Esophagus squamous epithelium (tissue), 5 donors: ENCODE measurements at places on chromosomes 6 and 20. TPM values are rescaled to one million over a fixed set of nuclear protein-coding genes. Genes with fewer than 3 reads are reported as not detected.

Gene TSBP1
- total RNA-seq, result not detected

Gene CLPSL1
- not detected for total RNA-seq

Gene SOX12
- 2.1 TPM for total RNA-seq

Gene STX16
- 49.2 TPM for total RNA-seq

Gene ENPP3
- total RNA-seq, result 0.22 TPM

Gene KAT14
- total RNA-seq, result 6.5 TPM

Gene NKAIN2
- total RNA-seq, result not detected

Gene SAMD3
- total RNA-seq, result 3.8 TPM

Gene TREML1
- total RNA-seq, result not detected

Gene RING1
- total RNA-seq, result 10.9 TPM

Gene PLAGL1
- 16.4 TPM for total RNA-seq

Gene MICAL1
- 11.9 TPM for total RNA-seq

Gene PRR18
- total RNA-seq, result not detected

Gene TENT5A
- 3.9 TPM for total RNA-seq

Gene FAM110A
- 23.1 TPM for total RNA-seq

DNA sequence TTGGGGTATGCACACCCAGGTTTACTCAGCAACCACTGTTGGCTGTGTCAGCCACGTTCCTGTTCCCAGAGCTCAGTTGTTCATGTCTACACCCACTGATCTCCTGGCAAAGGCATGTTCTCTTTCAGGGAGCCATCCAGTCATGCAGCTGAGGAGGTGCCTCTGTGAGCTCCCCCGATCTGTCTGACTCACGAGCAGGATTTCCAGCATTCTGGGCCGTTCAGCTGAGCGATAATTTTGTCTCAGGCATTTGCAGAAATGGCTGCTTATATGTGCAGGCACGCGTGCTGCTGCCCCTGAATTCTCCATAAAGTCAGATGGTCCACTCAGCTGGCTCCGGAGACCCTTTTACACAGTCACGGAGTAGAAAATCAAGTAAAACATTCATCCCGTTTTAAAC lies 78.4 kb upstream of the IYD start:
- H3K27ac ChIP-seq, result peak overlapping the region; percentile 63
- H3K4me1 ChIP-seq, result peaks cover 7% of the 10 kb centered on the region
- no peak overlapping the region for H3K4me3 ChIP-seq
- DNase-seq, result no peak
- H3K36me3 ChIP-seq, result no peaks in the 10 kb centered on the region

DNA sequence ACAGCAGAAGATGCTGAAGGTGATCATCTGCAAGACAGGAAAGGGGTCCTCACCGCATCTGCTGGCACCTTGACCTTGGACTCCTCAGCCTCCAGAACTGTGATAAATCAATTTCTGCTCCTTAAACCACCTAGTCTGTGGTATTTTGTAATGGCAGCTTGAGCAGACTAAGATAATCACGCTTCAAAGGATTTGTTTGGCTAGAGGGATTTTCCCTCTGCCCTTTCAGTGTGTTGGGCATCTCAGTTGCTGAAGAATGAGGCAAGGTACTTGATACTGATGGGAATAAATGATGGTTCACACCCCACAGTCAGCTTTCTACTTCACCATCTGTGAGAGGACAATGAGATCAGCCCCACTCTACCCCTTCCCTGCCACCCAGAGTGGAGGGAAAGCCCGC lies 60.2 kb downstream of the ADAT2 start:
- no peaks in the 10 kb centered on the region for H3K4me1 ChIP-seq
- no peak overlapping the region for H3K27ac ChIP-seq
- no peaks in the 10 kb centered on the region for H3K27me3 ChIP-seq
- DNase-seq, result no peak

- H3K4me3 ChIP-seq, result no peak overlapping the region
- H3K27ac ChIP-seq, result no peak overlapping the region
- H3K36me3 ChIP-seq, result no peaks in the 10 kb centered on the region
- no peak for DNase-seq
- H3K27me3 ChIP-seq, result no peaks in the 10 kb centered on the region
These were observed 172.2 kb upstream of the THBS2 start for GRCh38 chr6:169425628-169426370.

GRCh38 chr6:40393641-40394040 lies 193.5 kb downstream of the LRFN2 start:
- DNase-seq, result no peak
- peaks cover 54% of the 10 kb centered on the region for H3K4me1 ChIP-seq
- H3K36me3 ChIP-seq, result no peaks in the 10 kb centered on the region
- no peak overlapping the region for H3K4me3 ChIP-seq
- no peaks in the 10 kb centered on the region for H3K27me3 ChIP-seq

DNA sequence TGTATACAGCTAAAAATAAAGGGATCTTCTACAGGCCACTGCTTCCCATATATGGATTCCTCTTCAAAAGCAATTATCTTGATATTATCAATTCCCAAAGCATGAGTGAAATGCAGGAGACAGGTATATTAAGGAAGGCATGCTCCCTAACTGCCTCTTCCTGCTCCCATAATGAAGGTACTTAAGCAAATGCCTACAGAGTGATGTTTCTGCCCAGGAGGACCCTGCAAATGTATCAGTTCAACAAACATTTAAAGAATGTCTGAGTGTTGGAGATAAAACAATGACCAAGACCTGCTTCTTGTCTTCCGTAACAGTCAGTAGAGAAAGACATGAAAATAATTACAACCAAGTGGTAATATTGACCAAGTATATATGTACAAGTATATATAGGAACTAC lies 4.2 kb downstream of the UBE2J1 start:
- no peak overlapping the region for H3K4me3 ChIP-seq
- peaks cover 11% of the 10 kb centered on the region for H3K4me1 ChIP-seq
- H3K27ac ChIP-seq, result no peak overlapping the region
- H3K36me3 ChIP-seq, result no peaks in the 10 kb centered on the region

DNA sequence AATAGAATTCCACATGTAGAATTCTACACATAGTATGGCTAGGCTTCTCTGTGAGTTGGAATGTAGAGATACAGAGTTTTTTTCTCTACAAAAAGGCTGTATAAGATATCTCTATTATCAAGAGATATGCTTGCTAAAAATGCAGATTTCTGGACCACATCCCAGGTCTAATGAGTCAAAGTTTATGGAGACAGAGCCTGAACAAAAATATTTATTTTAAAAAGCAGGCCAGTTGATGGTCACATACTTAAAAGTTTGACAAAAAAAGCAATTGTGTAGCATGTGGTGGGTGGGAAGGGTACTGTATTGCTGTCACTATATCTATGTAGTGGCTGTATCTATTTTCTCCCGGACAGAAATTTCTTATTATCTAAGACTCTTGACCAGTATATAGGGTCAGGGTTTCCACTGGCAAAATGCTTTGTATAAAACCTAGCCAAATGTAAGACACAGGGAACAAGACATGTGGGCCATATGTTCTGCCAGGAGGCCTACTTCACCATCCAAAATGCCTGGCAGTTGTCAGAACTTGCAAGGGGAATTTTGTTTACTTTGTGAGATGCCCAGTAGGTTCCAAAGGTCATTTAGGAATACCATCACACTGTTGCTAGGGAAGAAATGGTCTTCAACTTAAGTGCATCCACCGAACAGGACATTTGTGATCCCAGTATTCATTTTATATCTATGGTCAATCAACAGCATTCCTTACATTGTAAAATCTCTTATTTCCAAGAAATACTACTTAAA lies 60.6 kb downstream of the SHPRH start:
- no peak overlapping the region for H3K4me3 ChIP-seq
- H3K36me3 ChIP-seq, result peaks cover 1% of the 10 kb centered on the region
- peaks cover 3% of the 10 kb centered on the region for H3K4me1 ChIP-seq

- H3K27ac ChIP-seq, result no peak overlapping the region
- H3K36me3 ChIP-seq, result no peaks in the 10 kb centered on the region
- no peak for DNase-seq
These were observed 45.7 kb upstream of the IRF4 start for GRCh38 chr6:345747-346385.

DNA sequence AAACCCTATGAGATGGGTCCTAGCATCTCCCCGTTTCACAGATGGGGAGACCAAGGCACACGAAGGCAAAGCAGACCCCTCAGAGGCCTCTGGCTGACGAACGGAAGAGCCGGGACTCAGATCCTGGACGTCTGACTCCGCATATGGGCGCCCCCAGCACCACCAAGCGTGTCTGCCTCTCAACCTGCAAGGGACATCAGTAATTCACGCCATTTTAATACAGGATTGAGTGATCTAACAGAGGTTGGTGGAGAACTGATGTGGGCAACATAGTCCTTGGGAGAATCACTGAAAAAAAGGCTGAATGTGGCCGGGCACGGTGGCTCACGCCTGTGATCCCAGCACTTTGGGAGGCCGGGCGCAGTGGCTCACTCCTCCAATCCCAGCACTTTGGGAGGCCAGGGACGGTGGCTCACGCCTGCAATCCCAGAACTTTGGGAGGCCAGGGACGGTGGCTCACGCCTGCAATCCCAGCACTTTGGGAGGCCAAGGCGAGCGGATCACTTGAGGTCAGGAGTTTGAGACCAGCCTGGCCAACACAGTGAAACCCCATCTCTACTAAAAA lies 206.6 kb downstream of the DLL1 start:
- peaks cover 20% of the 10 kb centered on the region for H3K4me1 ChIP-seq
- H3K27ac ChIP-seq, result no peak overlapping the region
- H3K4me3 ChIP-seq, result no peak overlapping the region
- no peaks in the 10 kb centered on the region for H3K27me3 ChIP-seq
- H3K36me3 ChIP-seq, result no peaks in the 10 kb centered on the region
- no peak for DNase-seq

GRCh38 chr6:4658486-4658885 lies 117.7 kb upstream of the CDYL start:
- no peak overlapping the region for H3K4me3 ChIP-seq
- no peaks in the 10 kb centered on the region for H3K4me1 ChIP-seq
- H3K27ac ChIP-seq, result no peak overlapping the region
- no peak for DNase-seq
- H3K36me3 ChIP-seq, result no peaks in the 10 kb centered on the region

DNA sequence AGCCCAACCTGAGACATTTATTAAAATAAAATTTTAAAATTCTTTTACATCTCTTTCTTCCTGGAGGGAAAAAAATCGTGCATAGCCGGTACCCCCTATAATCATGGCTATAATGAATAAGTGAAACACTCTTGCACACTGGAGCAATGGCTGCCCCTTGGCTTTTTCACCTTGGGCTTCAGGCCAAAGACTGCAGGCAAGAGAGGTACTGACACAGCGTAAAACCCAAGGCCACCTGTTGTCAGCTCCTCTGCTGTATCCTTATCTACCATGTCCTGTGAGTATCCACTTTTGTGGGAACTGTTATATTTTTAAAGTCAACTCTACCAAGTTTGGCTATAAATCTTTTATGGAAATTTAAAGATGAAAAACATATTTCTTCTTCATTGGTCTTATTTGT lies 23.0 kb upstream of the LY86 start:
- no peak overlapping the region for H3K27ac ChIP-seq
- H3K36me3 ChIP-seq, result no peaks in the 10 kb centered on the region
- no peaks in the 10 kb centered on the region for H3K27me3 ChIP-seq
- H3K4me1 ChIP-seq, result no peaks in the 10 kb centered on the region
- DNase-seq, result no peak
- H3K4me3 ChIP-seq, result no peak overlapping the region

GRCh38 chr20:17504066-17504897 lies 26.9 kb downstream of the BFSP1 start:
- H3K27me3 ChIP-seq, result no peaks in the 10 kb centered on the region
- H3K36me3 ChIP-seq, result no peaks in the 10 kb centered on the region
- peaks cover 14% of the 10 kb centered on the region for H3K4me1 ChIP-seq

- H3K4me1 ChIP-seq, result no peaks in the 10 kb centered on the region
- H3K4me3 ChIP-seq, result no peak overlapping the region
- no peaks in the 10 kb centered on the region for H3K36me3 ChIP-seq
These were observed 66.1 kb upstream of the CTNNBL1 start for GRCh38 chr20:37627767-37628130.

DNA sequence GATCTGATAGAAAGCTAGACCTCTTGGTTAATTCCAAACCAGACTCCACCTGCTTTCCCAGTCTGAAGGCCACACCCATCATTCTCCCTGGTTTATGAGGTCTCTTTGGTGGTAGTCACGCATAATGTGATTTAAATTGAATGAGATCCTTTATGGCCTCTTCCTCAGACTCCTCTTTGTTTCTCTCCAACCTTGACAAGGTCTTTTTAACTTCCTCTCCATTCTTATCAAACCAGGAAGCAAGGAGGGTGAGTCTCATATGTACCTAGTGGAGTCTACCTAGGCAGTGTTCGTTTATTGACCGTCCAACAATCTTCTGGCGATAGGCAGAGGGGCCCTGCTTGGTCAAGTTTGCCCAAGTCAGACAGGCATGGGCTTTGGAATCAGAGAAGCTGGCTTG lies 184.2 kb upstream of the LAMP5 start:
- no peaks in the 10 kb centered on the region for H3K27me3 ChIP-seq
- H3K27ac ChIP-seq, result no peak overlapping the region

DNA sequence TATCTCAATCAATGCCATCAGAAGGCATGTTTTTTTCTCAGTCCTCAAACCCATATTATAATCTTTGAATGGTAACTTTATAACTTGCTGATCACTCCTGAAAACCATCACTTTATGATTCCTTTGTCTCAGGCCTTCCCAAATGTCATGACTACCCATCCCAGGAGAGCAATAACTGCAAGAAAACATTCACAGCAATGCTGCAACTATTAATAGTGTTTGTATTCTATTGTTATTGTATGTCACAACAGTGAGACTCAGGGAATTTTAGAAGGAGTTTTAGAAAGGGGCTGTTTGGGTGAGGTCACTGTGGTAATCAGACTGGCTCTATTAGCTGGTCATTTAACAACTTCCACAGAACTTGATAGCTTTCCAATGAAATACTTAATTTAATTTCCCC lies 301.4 kb upstream of the TBX18 start:
- no peak for DNase-seq
- no peak overlapping the region for H3K27ac ChIP-seq
- no peaks in the 10 kb centered on the region for H3K27me3 ChIP-seq
- H3K36me3 ChIP-seq, result no peaks in the 10 kb centered on the region

GRCh38 chr6:73747289-73747688 lies 51.3 kb downstream of the CD109 start:
- no peak overlapping the region for H3K27ac ChIP-seq
- H3K27me3 ChIP-seq, result no peaks in the 10 kb centered on the region
- DNase-seq, result no peak
- H3K4me3 ChIP-seq, result no peak overlapping the region
- no peaks in the 10 kb centered on the region for H3K36me3 ChIP-seq

- no peaks in the 10 kb centered on the region for H3K27me3 ChIP-seq
- H3K4me3 ChIP-seq, result no peak overlapping the region
- DNase-seq, result no peak
- no peaks in the 10 kb centered on the region for H3K36me3 ChIP-seq
- H3K27ac ChIP-seq, result no peak overlapping the region
These were observed 34.4 kb downstream of the TENT5A start for GRCh38 chr6:81718126-81718525.

- H3K4me3 ChIP-seq, result no peak overlapping the region
- H3K4me1 ChIP-seq, result peaks cover 31% of the 10 kb centered on the region
- no peak overlapping the region for H3K27ac ChIP-seq
These were observed 160.4 kb upstream of the MAFB start for GRCh38 chr20:40849456-40849855.
